ENCODE measurements at places on chromosomes 1 and 21. TPM values are rescaled to one million over a fixed set of nuclear protein-coding genes. Genes with fewer than 3 reads are reported as not detected.

CD1C gene
- polyA plus RNA-seq = not detected

AIRE gene
- polyA plus RNA-seq = not detected

CSMD2 gene
- polyA plus RNA-seq = not detected

AMY1C gene
- polyA plus RNA-seq = not detected

CD53 gene
- polyA plus RNA-seq = not detected

DPYD gene
- 24.5 TPM for polyA plus RNA-seq

OR2L8 gene
- not detected for polyA plus RNA-seq

AK4 gene
- 6.4 TPM for polyA plus RNA-seq

INAVA gene
- polyA plus RNA-seq = 0.12 TPM

NUP210L gene
- not detected for polyA plus RNA-seq

CCDC181 gene
- polyA plus RNA-seq = 1.2 TPM

EFNA1 gene
- polyA plus RNA-seq = 14.4 TPM

SLC25A24 gene
- polyA plus RNA-seq = 14.9 TPM

GCSAML gene
- polyA plus RNA-seq = not detected

CA6 gene
- polyA plus RNA-seq = not detected

TSTD1 gene
- polyA plus RNA-seq = 93.9 TPM

LEMD1 gene
- not detected for polyA plus RNA-seq

S100A8 gene
- polyA plus RNA-seq = not detected

CELA2A gene
- not detected for polyA plus RNA-seq

FMO5 gene
- 0.50 TPM for polyA plus RNA-seq

CAPN9 gene
- not detected for polyA plus RNA-seq

ACKR1 gene
- 0.02 TPM for polyA plus RNA-seq

TNFAIP8L2 gene
- polyA plus RNA-seq = not detected

FNBP1L gene
- polyA plus RNA-seq = 21.5 TPM

MAP3K21 gene
- polyA plus RNA-seq = 0.42 TPM

IGSF3 gene
- 3.6 TPM for polyA plus RNA-seq

AKT3 gene
- 16.4 TPM for polyA plus RNA-seq

IL6R gene
- polyA plus RNA-seq = 1.4 TPM

S100A7A gene
- not detected for polyA plus RNA-seq

RNU1-1 gene
- polyA plus RNA-seq = not detected

All from SK-N-SH (cell line).